ENCODE measurements at places on chromosomes 12 and 14. TPM values are rescaled to one million over a fixed set of nuclear protein-coding genes. Genes with fewer than 3 reads are reported as not detected.
A peak's percentile ranks its signal among the peaks of the same experiment; 100 is the strongest.

- no peak for DNase-seq
Measured at GRCh38 chr12:26287671-26288381, 92.5 kb downstream of the SSPN start.

DNA sequence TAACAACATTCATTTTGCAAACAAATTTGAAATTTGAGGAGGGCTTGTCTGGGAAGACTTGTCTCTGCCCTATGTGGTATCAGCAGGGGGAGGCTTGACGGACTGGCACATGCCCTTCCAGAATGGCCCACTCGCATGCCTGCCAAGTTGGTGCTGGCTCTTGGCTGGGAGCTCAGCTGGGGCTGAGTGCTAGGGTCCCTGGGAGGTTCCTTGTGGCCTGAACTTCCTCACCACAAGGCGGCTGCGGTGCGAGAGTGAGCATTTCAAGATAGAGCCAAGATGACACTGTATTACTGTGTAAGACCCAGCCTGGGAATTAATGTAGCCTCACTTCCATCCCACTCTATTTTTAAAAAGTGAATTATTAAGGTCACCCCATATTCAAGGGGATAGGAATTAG, 271.6 kb upstream of the PLEKHG7 start:
- peak; percentile 62 for DNase-seq

DNA sequence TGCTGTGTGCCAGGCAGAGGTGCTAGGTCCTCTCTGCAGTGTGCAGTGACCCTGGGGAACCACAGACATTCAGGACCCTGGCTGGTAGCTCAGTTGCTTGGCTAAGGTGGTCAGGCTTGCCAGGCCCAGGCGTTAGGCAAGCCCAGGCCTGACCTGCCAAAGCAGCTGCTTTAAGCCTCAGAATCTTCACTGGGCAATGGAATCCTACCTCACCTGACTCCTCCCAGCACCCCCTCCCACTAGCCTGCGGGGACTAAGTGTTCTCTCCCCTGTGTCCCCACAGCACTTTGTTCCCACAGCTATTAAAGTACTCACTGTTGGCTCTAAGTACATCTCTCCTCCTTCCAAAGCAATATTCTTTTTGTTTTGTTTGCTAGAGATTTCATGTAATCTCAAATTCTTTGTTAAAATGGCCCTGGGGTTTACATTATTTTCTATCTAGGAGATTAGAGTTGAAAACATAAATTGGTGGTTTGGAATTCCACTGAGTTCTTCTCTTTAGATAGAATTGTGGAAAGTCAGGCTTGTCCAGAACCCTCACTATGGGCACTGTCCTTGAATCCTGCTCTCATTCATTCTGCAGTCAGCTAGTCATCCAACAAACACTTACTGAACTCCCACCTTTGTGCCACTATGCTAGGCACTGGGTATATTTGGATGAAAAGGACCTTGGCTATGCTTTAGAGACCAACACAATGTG, 44.4 kb downstream of the DGLUCY start:
- no peak for DNase-seq

Gene TMEM119
- not detected for total RNA-seq

GRCh38 chr12:14167005-14167628, 185.7 kb upstream of the GRIN2B start:
- peak; percentile 50 for DNase-seq

GRCh38 chr12:107607464-107608392, 77.9 kb upstream of the PWP1 start:
- peak; percentile 84 for DNase-seq

Gene ASB2
- total RNA-seq = 15.8 TPM

- no peak for DNase-seq
Measured at GRCh38 chr12:104263580-104264358, 39.8 kb upstream of the EID3 start.

DNA sequence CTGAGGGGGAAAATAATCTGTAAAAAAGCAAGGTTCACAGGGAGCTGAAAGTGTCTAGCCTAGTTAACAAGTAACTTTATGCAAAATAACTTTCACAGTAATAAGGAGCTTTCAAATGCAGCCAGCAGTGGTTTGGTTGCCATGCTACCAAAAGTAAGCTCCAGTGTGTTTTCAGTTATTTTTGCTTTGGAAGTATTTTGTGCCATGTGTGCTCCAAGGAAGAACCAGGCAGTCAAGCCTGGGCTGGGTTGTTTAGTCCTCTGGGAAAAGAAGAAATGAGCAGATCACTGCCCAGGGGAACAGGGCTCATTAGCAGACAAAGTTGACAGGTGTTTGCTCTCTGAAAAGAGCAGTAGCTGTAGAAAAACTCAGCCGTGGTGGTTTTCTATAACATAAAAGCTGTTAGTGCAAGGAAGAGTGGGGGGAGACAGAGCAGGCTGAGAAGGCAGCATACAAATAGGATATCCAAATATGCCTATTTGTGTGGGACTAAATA, 92.8 kb upstream of the TMTC2 start:
- DNase-seq = no peak

GRCh38 chr12:11885261-11886038, 185.3 kb upstream of the BCL2L14 start:
- DNase-seq = no peak

Gene ADCK1
- total RNA-seq = 2.7 TPM

Gene C12orf60
- 1.5 TPM for total RNA-seq

Gene GDF3
- not detected for total RNA-seq

GRCh38 chr14:78612666-78613065, 442.5 kb downstream of the NRXN3 start:
- no peak for DNase-seq

DNA sequence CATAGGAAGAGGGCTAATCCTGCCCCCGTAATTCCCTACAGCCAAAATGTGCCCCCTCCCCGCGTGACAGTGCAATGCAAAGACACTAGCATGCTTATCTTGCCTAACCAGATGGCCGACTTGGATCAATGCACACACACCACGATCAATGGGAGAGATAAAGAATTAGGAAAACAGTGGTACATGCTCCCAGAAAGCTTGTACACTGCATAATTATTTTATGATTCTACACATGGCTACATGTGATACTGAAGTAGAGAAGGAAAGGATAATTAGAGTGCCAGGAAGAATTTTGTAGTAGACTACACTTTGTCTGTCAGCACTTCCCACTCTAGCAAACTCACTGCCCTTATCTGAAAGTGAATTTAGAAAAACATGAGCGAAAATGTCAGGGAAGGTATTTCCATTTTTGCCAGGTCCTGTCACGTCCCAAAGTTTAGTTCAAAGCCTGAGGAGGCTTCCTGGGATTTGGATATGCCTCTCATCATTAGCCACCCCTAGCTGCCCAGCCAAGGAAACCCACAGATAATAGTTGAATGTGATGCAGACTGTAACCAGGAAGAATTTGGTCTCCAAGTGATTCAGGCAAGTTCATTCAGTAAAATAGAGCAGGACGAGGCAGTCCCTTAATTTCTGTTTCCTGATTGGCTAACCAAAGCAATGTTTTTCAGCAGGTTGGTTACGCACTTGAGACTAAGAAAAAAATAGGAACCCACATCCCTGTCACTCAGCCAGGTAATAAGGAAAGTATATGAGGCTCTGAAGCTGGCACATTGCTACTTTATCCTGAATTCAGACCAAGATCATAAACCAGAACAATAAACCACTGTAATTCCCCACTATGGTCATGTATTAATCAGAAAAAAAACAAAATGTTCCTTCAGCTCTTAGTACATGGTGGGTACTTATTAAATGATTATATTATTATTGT, 199.6 kb upstream of the OTX2 start:
- no peak for DNase-seq

GRCh38 chr12:128783129-128783574, 40.6 kb downstream of the SLC15A4 start:
- peak; percentile 36 for DNase-seq

GRCh38 chr14:68611599-68611998, 181.3 kb downstream of the ZFP36L1 start:
- no peak for DNase-seq

- no peak for DNase-seq
Measured at GRCh38 chr14:104577847-104578301, 1.7 kb upstream of the C14orf180 start.

Gene DRAM1
- 2.7 TPM for total RNA-seq

DNA sequence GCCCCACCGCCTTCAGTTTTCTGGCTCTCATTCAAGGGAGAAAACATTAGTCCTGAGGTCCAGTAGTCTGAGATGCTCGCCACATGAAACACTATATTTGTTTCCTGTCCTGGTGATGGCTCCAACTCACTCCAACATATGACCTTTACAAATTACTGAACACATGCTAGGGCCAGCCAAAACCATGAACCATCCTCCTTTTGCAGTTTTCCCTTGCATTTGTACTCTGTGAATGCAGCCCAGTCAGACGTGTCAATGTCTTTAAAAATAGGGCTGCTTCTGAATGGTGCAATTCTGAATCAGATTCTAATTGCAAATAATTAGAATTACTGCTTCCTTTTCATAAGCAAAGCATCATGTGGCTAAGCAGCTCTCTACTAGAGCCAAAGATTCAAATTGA, 36.0 kb downstream of the ADAMTS20 start:
- DNase-seq = no peak

Gene FAM186B
- total RNA-seq = 0.18 TPM

DNA sequence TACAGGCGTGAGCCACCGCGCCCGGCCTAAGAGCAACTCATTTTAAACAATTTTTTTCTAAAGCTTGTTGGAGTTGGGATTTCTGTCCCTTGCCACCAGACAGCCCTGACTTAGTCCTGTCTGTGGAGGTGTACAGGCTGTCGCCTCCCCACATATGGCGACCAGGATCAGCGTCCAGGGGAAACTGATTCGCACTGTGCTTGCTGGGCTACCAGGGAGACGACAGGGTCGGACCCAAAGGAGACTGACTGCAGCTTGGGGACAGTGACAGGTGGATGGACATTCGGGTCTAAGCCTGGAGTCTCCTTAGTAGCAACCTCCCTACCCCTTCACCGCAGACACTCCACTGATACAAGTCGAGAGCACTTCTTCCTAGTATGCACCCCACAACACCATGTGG, 40.3 kb downstream of the TRAFD1 start:
- DNase-seq = no peak

DNA sequence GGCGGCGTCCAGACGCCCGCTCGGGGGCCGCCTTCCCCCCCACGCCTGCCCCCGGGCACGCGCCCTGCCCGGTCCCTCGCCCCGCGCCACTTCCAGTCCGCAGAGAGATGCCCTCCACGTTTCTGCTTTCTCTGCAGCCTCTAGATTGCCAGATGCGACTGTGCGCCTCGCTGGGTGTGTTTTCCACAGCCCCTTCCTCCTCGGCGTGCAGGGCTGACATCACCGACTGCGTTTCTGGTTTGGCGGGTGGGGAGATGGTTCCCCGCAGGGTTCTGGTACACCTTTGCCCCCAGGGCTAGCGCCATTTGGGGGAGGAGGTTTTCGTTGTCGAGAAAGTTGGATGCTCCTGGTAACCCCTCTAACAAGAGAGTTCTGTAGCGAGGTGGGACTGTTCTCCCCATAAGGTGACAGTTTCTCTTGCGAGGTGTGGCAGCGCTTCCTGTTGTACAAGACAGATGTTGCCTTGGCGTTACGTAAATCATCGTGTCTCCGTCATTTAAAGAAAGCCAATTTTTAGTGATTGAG, 1.5 kb downstream of the CALM1 start:
- DNase-seq = peak; percentile 72

GRCh38 chr14:64899958-64900357, 14.3 kb upstream of the CHURC1 start:
- DNase-seq = no peak

- no peak for DNase-seq
Measured at GRCh38 chr14:96754162-96754844, 42.9 kb upstream of the VRK1 start.

- no peak for DNase-seq
Measured at GRCh38 chr14:29754134-29754533, 173.5 kb downstream of the PRKD1 start.

Gene KRT5
- total RNA-seq = not detected

DNA sequence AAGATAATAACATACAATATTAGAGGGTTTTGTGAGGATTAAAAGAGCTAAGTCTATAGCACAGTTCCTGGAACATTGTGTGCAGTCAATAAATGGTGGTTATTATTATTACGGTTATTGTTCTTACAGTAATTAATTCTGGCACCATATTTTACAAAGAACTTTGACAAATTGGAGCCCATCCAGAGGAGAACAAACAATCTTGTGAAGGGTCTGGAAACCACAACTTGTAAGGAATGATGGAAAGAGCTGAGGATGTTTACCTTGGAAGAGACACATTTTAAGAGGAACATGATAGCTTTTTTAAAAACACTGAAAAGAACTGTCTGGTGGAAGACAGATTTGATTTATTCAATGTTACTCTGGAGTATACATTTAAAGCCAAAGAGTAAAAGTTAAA, 150.5 kb upstream of the KRR1 start:
- no peak for DNase-seq

- DNase-seq = no peak
Measured at GRCh38 chr12:71565535-71565934, 98.1 kb downstream of the ZFC3H1 start.

Gene NTS
- total RNA-seq = not detected

GRCh38 chr12:25189656-25190055, 5.3 kb downstream of the DNAI7 start:
- DNase-seq = no peak

Gene POLE2
- 39.3 TPM for total RNA-seq

Gene FAM181A
- not detected for total RNA-seq

- DNase-seq = no peak
Measured at GRCh38 chr12:27453421-27453820, 6.9 kb downstream of the SMCO2 start.

GRCh38 chr12:117100251-117100650, 1.0 kb upstream of the TESC start:
- DNase-seq = no peak

Gene FITM1
- 1.4 TPM for total RNA-seq

- DNase-seq = no peak
Measured at GRCh38 chr12:9134981-9135628, 19.4 kb upstream of the A2M start.

DNA sequence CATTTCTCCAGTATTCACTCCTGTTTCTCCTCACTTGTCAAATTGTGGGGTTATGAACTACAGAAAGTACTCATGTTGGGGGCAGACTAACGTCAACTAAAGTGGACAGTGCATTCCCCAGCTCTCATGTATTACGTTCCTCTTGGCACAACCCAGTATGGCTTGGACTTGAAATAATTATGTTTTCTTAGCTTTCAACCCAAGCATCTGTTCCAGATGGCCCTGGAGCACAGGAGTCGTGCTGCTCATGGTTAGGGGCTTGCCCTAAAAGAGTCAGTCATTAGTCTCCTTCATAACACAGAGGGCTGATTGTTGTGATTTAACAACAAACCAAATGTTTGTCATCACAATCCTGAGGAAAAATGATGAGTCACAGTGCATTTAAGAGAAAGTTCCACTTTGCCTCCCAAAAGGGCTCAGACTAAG, 154.4 kb downstream of the RPAP3 start:
- DNase-seq = no peak

DNA sequence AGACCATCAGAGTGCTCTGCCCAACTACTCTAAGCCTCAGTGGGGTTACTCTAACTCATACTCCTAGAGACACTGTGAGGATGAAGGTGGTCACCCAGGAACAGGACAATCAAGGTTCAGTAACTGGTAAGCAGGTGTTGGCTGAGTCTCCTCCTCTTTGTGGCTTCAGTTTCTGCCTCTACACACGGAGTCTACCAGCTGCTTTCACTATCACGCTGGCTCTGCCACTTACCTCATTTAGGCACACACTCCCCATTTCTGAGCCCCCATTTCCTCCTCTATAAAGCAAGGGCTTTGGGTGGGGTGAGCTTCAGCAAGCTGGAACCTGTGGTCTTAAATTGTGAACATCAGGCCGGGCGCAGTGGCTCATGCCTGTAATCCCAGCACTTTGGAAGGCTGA, 7.3 kb upstream of the TCHP start:
- peak; percentile 66 for DNase-seq

- DNase-seq = no peak
Measured at GRCh38 chr14:50790589-50790988, 40.4 kb downstream of the NIN start.

Gene OASL
- 33.5 TPM for total RNA-seq
